ENCODE measurements at places on chromosomes 7 and 10.

- no peak for DNase-seq
Observed at GRCh38 chr10:13268841-13269240, 31.0 kb downstream of the PHYH start.

DNA sequence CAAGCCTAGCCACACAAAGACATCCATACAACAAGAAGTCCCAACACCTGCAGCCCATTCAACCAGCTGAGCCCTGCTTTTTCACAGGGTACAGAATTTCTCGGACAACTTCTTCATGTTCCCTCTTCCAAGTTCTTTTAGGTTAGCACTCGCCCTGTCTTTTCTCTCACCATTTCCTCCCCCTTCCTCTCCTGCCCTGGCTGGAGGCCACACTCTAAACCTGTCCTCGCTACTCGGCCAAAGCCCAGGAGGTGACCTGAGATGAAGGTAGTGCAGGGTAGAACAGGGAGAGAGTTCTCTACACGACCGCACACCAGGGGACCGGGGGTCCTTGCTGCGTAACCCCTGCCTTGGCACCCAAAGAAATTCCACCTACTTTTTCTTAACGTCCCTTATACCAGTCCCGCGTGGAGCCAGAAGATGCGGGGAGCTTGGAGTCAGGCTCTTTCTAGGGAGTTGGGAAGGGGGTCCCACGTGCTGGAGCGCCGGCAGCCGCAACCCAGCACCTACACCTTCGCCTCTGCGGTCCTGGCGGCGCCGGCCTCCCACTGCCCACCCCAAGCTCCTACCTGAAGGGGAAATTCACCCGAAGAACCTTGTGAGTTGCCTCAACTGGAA lies 16.0 kb upstream of the DLX6 start:
- no peak for DNase-seq

DNA sequence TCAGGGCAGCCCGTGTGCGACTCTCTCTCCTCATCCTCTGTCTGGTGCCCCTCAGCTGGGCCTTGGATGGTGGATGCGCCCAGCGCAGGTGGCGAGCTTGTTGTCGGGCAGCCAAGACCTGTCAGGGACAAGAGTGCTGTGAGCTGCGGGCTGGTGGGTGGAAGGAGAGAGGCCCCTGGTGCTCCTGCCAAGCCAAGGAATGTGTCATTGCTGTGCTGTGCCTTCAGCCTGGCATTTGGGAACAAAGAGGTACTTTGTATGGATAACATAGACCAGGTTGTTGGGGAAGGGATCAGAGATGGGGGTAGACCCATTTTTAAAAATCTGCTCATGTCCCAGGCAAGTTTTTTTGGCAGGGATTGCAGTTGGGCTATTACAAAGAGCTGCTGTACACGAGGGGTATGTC lies 120.9 kb downstream of the PKD1L1 start:
- DNase-seq, result no peak

DNA sequence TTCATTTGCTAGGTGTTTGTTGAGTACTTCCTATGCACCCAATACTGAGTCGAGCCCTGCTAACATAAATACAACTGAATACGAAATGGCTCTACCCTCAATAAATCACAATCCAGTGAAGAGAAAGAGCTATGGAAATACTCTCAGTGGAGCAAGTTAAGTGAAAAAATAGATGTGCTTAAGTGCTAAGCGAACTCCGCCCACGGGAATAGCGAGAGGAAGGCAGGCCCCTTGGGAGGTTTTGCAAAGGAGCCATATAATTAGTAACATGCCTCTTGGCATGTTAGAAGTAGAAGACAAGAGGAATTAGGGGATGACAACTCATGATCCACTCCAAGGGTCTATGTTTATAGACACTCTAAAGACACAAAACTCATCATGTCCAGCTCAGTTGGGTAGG lies 42.8 kb upstream of the TSPAN33 start:
- no peak for DNase-seq

DNA sequence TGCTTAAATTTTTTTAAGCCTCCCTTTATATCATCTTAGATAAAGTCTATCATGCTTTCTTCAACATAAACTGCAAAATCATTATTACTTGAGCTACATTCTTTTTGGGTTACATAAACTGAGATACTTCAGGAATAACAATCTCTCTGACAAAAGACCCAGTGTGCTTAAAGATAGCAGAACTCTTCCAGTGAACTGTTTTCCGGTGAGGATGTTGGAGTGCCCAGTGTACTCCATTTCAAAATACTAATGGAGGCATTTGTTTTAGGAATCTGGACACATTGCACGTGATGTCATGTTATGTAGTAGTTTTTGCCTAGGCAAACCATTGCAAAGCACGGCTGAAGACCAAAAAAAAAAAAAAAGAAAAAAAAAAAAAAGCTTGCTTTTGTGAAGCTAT lies 388.2 kb upstream of the CELF2 start:
- no peak for DNase-seq

DNA sequence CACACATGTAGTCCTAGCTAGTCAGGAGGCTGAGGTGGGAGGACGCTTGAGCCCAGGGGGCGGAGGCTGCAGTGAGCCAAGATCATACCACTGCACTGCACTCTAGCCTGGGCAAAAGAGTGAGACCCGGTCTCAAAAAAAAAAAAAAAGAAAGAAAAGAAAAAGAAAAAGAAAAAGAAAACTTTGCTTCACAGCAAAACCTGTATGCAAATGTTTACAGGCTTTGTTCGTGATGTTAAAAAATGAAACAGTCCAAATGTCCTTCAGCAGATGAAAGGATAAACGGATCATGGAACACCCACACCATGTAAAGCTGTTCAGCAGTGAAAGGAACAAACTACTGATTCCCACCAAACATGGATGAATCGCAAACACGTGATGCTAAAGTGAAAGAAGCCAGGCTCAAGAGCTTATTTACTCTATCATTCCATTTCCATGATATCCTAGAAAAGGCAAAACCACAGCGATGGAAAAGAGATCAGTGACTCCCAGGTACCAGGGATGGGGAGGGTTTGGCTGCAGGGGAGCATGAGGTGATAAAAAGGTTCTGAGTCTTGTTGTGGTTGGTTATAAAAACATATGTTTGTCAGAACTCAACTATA lies 15.1 kb downstream of the LRRC20 start:
- no peak for DNase-seq

GRCh38 chr10:17923728-17924127 lies 28.0 kb upstream of the SLC39A12 start:
- no peak for DNase-seq

DNA sequence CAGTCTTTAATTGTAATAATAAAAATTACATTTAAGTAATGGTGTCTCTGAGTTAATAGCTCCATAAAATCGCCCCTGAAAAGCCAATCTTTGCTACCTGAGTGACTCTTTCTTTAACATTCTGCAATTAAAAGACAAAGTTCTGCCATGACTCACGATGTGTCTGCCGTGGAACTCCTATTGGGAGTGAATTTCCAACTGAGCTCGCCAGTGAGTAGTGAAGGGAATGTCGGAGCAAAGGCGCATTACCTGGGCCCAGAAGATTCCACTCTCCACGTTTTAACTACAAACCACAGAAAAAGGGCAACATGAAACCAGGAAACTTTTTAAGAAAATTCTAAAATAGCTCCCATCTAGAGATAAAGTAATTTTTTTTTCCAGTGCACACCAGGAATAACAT lies 36.9 kb upstream of the RNF32 start:
- no peak for DNase-seq

GRCh38 chr7:101604331-101604933 lies 24.7 kb downstream of the MYL10 start:
- DNase-seq, result no peak

- no peak for DNase-seq
Observed at GRCh38 chr7:48149058-48149457, 22.2 kb upstream of the ABCA13 start.

DNA sequence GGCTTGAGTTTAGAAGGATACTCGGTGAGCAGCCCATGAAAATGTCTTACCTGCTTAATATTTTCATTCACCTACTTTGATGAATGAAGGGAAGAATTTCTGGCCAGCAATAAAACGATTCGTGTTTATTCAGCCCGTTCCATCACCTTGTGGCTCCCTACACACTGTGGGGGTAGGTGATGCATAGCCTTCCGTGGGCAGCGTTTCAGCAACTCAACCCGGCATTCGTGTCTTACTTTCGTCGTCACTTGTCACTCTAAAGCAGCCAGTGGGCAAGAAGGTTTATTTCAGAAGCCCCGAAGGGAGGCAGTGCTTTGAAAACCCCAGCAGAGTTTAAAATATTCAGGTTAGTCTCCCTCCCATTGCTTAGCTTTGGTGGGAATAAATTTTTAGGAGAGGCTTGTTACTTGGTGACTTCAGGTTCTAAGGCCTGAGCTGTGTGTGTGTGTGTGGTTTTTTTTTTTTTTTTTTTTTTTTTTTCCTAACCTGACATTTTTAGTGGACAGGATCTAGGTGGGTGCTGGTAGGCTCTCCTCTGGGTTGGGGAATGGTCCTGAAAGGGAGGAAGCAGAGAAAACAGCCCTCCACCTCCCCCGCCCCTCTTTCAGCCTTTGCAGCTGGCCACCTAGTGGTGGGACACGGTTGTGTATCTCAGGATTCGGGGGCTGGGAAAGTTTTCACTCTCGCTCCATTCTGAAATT lies 1.8 kb downstream of the GRK5 start:
- DNase-seq, result peak; percentile 78

DNA sequence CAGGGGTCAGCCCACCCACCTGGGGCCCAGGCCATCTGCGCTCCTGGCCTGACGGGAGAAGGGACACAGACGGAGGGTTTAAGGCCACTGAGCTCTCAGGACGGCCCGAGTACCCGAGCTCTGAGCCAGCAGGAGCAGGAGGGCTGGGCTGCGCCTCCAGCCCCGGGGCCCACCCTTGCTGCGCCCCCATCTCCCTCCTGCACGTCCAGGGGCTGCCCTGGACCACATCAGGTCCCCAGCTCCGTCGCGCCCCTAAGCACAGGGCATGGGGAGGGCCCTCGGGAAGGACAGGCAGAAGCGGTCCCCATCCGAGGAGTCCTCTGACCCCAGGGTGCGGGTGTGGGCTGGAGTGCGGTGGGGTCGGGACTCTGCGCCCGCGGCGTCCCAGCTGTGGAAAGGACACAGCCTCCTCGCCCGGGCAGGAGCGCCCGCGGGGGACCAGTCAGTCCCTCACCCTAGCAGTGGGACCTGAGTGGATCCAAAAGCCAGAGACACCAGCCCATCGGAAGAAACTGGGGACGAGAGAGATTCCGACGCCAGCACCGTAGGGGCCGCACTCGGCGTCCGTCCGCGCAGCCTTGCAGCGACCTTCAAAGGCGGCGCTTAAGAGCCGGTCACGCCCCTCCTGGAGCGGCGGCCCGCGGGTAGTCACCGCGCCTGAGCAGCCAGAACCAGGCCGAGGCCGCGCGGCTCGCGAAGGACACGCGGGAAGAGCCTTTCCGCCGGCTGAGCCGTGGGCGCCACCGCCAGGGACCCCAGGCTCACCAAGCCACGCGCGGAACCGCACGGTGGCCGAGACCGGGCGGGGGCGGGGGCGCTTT lies 15.9 kb downstream of the CAMK2B start:
- peak; percentile 37 for DNase-seq

- no peak for DNase-seq
Observed at GRCh38 chr10:11864727-11865126, 41.6 kb downstream of the PROSER2 start.

Measured in stimulated activated CD4-positive, alpha-beta T cell treated with anti-CD3 and anti-CD28 coated beads, Interleukin-4, amount 100 ng/mL, for 24 hours (primary cell).